NCI-H1436 treated with DMSO at 0.1 percent for 48 hours (cell line): ENCODE measurements at places on chromosomes 13 and 19.

DNA sequence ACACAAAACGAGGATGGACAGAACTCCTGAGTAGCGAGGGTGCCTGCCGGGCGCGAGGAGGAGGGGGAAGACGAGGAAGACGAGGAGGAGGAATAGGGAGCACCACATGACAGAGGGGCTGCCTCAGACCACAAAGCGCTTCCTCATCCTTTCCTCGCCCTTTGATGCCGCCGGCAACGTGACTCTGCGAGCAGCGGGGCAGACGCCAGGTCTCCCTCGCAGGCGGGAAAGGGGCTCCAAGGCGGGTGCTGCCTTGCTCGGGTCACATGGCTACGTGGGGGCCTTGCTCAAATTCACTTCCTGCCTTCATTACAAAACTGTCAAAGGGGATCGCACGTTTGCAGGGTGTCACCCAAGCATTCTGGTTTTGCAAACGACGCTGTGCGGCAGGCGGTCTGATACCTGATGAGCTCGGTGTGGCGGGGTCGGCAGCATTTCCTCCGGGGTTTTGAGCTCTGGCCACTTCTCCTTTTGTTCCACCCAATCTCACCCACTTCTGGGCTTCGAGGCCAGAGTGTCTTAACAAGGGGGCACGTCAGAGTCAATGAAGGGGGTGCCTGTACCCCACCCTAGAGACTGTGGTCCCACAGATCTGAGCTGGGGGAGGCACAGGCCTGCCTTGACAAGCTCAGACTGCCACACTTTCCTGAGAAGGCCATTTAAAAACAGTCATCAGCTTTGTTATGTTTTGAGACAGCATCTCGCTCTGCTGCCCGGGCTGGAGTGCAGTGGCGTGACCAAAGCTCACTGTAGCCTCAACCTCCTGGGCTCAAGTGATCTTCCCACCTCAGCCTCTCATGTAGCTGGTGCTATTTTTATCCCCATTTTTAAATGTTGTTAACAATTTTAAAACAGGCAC, 14.9 kb downstream of the MAP2K2 start:
- DNase-seq = no peak

DNA sequence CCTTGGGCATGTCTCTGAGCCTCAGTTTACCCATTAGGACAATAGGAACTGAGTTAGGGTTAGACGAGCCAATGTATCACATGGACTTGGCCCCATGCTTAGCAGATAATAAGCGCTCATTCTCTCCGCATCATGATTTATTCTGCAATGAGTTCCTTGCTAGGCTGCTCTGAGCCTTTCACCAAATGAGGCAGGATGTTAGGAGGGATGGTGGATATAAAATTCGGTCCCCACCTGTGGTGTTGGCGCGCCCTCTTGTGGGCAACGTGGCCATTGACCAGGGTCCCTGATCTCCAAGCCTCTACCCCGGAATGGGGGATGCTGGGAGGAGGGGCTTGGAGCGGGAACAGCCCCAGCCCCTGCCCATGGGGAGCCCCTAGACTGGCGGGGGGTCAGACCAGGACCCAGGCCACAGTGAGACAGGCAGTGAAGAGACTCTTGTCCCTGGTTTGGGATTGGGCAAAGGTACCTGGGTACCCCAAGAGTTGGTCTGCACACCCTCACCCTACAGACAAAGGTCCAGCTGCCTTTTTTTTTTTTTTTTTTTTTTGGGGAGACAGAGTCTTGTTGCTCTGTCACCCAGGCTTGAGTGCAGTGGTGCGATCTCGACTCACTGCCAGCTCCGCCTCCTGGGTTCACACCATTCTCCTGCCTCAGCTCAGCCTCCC, 43.9 kb downstream of the CERS4 start:
- DNase-seq = no peak

DNA sequence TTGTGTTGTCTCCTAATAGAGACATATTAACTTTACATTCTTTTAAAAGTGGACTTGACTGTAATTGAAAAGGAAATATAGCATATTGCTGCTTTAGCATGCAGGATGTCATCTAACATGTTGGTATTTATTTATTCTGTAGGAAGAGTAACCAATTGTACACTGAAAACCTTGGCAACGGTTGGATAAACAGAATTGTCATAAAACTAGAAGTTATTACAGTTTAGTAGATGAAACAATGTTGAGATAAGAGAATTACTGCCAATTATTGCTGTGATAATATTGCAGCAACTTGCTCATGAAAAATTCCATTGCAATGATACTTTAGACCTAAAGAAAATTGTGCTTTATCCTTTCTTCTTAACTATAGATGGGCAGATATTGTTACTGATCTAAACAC, 7.6 kb upstream of the ERCC5 start:
- no peak for DNase-seq

DNA sequence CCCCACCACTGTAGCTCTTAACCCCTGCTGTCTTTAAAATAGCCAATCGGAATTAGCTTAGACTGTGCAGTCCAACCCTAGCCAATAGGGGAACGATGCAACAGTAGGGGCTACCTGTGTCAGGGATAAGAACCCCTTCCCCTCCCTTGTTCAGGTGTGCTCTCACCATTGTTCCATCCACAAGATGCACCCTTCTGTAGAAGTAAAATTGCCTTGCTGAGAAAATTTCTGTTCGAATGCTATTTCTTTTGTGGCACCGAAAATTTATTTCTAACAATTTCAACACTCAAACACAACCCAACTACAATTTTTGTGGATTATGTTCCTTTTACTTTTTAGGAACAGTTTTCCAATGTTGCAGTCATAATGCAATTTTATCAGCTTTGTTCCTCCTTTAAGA, 3.6 kb upstream of the ZNF583 start:
- no peak for DNase-seq

DNA sequence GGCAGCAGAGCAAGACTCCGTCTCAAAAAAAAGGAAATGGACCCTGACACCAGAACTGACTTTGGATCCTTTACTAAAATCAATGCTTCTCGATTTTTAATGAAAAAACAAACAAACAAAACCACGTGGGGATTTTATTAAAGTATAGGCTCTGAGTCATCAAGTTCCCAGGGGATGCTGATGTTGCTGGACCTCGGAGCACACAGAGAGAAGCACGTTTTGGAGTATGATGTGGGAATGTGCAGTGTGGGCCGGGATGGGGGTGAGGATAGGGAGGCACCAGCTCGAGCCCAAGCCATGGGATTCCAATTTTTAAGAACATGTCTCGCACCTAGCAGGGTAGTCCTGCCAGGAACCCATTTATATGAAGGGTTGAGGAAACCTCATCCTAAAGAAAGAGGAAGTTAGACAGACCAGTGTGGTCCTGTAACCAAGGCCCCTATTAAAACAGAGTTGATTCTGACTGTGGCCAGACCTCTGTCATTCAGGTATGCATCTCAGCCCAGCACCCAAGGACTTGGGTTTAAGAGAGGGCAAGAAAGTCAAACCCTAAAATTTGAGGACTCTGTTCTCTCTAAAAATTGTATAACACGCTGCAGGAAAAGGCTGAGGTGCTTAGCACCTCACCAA, 6.4 kb downstream of the FLT1 start:
- DNase-seq = no peak

DNA sequence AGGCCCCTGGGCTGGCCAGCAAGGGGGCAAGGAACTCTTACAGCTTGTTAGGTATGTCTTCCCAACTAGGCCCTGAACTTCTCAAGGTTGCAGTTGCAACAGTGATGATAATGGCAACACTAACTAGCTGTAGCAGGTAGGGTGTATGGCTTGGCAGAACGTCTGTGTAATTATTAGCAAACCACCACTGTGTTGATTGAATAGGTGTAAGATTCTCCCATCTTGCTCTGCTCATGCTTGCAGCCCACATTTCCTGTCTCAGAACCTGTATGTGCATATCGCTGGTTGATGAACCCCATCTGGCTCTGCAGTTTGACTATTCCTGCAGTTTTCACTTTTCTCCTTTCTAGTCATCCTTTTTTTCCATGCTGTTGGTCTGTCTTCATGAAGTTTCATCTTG, 178.8 kb downstream of the KATNAL1 start:
- DNase-seq = no peak

GRCh38 chr13:46687810-46688209, 109.2 kb downstream of the ESD start:
- DNase-seq = no peak

GRCh38 chr19:38949580-38950367, 19.0 kb downstream of the MRPS12 start:
- no peak for DNase-seq

DNA sequence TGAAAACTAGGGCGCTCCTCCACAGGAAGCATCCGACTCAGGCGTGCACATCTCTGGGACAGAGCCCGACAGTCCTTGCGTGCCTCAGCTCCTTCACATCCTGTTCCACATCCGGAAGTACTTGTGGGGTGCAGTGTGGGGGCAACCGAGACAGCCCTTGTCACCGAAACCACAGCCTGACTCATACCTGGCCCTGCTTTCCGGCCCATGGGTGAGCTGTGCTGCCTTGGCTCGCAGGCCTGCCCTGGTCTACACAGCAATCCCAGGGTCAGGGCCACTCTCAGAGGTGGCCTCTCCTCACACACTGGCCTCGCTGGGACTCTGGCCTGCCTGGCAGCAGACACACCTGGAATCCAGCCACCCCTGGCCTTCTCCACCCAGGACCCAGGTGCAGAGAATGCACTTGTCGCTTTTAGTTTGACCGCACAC, 100.4 kb downstream of the STK24 start:
- DNase-seq = no peak

DNA sequence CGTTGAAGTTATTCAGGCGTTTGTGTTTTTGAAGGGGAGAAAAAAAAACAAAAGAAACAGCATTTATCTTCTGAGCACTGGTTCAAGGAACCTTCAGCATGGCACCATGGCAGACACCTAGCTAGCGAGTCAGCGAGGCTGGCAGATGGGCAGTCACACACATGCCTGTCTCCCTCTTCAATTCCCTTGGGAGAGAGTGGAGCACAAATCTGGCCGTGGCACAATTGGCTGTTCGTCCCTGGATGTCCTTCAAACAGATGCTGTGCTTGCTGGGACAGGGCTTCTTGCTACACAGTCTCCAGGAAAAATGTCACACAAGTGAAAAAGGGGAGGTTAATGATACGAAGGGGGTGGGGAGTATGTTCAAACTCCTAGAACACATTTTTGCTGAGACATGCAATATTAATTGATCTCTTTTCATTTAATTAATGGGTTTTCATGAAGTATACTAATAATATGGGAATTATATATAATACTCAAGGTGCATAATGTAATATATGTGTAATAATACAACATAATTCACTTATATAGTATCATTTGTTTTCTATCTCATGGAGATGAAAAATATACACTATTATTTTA, 1674.5 kb upstream of the SLC10A2 start:
- no peak for DNase-seq

DNA sequence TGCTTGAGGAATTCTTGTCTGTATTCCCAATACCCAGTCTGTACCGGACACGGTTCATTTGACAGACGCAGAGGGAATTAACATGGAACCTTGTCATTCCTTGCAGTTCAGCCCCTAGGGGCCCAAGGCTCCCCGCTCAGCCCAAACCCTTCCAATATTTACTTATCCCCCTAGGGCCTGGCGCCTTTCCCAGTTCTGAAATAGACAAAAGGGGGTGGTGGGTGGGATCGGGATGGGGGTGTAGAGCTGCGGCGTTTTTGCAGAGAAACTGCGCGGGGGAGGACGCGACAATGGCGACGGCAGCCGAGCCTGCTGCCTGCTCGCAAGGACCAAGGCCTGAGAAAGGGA, 583 bp downstream of the AKAP8L start:
- DNase-seq = no peak

- no peak for DNase-seq
Measured at GRCh38 chr13:25541434-25542123, 169.8 kb downstream of the ATP8A2 start.

- DNase-seq = no peak
Measured at GRCh38 chr13:77222000-77222690, 104.7 kb downstream of the MYCBP2 start.

GRCh38 chr19:803686-804418, 6.6 kb downstream of the PTBP1 start:
- no peak for DNase-seq

DNA sequence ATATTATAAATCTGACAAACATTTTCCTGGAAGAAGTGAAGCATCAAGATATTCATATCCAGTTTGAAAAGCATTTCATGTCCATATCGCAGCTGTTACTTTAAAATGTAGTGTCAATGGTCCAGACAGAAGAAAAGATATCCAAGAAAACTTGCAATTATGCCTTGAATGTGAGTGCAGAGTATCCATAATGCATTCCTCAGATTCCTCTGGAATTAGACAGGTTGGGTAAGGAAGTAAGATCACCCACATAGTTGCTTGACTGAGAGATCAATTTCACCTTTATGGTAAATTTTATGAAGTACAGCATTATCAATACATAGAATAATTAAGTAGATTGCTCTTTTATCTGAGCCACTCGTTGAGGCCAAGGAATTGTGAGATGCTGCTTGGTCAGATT, 327.0 kb upstream of the SLITRK5 start:
- DNase-seq = no peak

- no peak for DNase-seq
Measured at GRCh38 chr19:19409631-19410030, 4.2 kb downstream of the GATAD2A start.

GRCh38 chr19:49635530-49636232, 4.3 kb downstream of the RRAS start:
- DNase-seq = no peak

- DNase-seq = no peak
Measured at GRCh38 chr19:35165200-35166058, 10.9 kb downstream of the FXYD5 start.

GRCh38 chr13:29402166-29402636, 193.3 kb downstream of the SLC7A1 start:
- no peak for DNase-seq

DNA sequence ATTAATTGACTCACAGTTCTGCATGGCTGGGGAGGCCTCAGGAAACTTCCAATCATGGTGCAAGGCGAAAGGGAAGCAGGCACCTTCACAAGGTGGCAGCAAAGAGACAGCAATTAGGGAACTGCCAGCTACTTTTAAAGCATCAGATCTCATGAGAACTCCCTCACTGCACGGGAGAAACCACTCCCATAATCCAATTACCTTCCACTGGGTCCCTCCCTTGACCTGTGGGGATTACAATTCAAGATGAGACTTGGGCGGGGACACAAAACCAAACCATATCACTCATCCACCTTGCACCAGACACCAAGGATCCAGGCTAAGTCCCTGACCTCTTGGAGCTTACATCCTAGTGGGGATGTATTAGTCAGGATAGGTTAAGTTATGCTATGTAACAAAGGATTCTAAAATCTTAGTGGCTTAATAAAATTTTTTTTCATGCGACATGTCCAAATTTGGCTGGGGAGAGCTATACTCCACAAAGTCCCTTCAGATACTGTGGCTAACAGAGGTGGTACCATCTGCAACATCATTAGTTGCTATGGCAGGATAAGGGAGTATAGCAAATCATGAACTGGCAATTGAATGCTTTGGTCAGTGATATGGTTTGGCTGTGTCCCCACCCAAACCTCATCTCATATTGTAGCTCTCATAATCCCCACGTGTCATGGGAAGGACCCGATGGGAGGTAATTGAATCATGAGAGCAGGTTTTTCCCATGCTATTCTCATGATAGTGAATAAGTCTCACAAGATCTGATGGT, 8.3 kb upstream of the FAM187B start:
- no peak for DNase-seq
